ENCODE measurements at places on chromosomes 1 and 21.

DNA sequence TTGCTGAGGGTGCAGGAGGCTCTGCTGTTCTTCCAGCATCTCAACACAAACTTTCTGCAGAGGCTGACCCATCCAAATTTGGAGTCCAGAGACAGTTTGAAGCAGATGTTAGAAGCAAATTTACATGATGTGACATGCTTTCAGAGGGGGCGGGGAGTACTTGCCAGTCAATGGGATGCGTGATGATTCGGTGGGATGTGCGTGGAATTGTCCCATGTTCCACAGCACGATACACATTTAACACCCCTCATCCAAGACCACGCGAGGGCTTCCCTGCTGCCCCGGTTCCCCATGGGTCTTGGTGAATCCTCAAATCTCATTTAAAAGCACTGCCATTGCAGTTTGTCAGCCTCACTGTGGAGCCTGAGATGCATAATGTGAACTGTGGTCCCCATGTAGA lies 78.6 kb upstream of the TLR5 start:
- DNase-seq = no peak

DNA sequence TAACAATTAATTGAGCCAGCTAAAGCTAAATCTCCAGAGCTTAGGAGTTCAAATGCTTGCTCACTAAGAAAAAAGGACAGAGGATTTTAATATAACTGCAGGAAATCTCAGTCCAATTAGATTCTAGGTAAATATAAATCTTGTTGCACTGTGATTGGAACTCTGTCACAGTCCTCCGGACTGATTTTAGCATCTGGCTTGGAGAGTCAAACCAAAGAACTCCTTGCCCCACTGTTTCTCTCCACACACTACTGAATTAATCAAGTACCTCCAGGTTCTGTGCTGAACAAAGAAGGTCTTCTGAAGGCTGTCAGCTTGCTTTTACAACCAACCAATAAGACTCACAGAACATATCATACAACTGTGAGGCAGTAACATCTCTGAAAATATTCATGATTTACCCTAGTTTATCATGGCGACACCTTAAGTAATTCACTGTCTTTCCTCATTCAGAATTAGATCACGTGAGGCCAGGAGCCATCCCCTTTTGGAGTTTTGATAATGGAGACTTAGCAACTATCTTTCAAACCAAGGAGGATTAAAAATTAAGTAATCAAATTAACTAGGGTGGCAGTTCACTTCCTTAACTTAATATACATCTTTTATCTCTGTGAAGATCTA lies 176.0 kb downstream of the RERE start:
- no peak for DNase-seq

DNA sequence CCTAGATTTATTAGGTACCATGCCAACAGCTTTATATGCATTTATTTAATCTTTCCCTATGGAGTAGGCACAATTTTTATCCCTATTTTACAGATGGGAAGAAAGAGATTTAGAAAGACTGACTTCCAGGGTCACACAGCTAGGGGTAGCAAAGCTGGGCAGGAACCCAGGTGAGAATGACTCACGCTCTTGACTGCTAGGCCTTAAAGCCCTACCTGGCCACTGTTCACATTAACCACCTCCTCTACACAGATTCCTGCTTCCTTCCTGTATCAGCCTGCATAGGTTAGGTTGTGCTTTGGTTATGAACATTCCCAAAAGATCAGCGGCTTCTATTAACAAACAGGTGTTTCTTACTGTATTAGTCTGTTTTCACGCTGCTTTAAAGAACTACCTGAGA lies 53.2 kb downstream of the DNAJC6 start:
- DNase-seq = no peak

- DNase-seq = no peak
These were observed 35.9 kb downstream of the URB2 start for GRCh38 chr1:229661897-229662296.

- peak; percentile 76 for DNase-seq
These were observed 224.2 kb upstream of the JUN start for GRCh38 chr1:59007820-59008598.

GRCh38 chr1:80349218-80349617 lies 1342.7 kb upstream of the ADGRL4 start:
- no peak for DNase-seq

GRCh38 chr1:162716123-162716522 lies 74.4 kb upstream of the HSD17B7 start:
- no peak for DNase-seq

GRCh38 chr21:43902441-43902840 lies 37.4 kb downstream of the AGPAT3 start:
- no peak for DNase-seq

- DNase-seq = no peak
These were observed 355.6 kb downstream of the SIPA1L2 start for GRCh38 chr1:232274236-232274855.

GRCh38 chr1:162406811-162407210 lies 5.1 kb downstream of the SH2D1B start:
- no peak for DNase-seq

- DNase-seq = no peak
These were observed 11.7 kb downstream of the FAM151A start for GRCh38 chr1:54611621-54612020.

DNA sequence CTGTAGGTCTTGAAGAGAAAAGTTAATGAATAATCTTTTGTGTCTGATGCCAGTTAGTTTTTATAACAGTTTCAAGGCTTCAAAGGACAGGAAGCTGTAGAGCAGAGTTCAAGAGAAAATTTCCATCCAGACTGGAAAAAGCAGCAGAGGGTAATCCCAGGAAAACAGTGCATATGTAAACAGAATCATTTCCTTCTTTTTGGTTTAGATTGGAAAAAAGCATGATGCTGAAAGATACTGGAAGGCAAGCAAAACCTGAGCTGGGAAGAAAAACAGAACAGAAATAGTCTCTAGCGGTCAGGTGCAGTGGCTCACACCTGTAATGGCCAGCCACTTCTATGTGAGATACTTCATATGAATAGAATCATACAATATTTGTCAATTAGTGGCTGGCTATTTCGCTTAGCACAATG lies 71.9 kb downstream of the ZSWIM5 start:
- DNase-seq = no peak

DNA sequence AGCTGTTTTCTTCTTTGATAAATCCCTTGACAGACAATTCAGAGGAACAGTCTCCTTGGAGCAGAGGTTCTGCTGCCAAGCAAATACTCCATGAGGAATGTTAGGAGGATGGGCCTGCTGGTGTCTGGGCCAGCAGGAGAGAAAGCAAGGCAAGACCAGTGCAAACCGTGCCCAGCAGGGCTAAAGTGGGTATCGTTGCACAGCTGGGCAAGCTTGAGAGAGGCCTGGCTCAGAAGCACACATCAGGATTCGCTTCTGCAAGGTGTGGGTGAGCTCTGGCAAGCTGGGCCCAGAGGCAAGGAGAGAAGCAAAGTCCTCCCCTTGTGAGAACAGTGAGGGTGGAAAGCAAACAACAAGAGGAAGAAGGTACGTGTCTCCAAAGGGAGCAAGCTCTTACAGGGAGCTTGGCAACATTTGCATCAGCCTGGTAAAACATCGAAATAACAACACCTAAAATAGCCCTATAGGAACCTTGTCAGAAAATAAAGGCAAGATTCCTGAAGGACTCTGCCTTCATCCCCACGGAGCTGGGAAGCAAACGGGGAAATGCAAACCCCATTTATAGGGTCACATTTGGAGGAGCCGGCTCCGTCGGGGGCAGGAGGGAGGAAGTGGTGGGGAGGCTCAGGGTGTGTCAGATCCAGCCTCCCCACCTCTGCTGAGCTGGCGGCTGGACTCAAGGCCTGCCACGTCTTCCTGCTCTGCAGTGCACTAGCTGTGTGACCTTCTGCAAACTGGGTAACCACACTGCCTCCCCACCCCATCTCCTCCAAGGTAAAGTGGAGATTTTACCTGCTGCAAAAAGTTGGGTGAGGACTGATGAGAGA lies 62.3 kb upstream of the HIVEP3 start:
- DNase-seq = no peak

- DNase-seq = no peak
These were observed 2.6 kb downstream of the ZNF691 start for GRCh38 chr1:42848823-42849537.

GRCh38 chr1:22775478-22775877 lies 64.8 kb downstream of the EPHB2 start:
- DNase-seq = no peak

GRCh38 chr1:59699227-59699847 lies 115.4 kb upstream of the HOOK1 start:
- peak; percentile 73 for DNase-seq

GRCh38 chr21:45087022-45087823 lies 12.8 kb downstream of the ADARB1 start:
- no peak for DNase-seq

GRCh38 chr1:61461406-61462384 lies 263.2 kb downstream of the TM2D1 start:
- no peak for DNase-seq

- DNase-seq = peak; percentile 51
These were observed 734 bp downstream of the MED18 start for GRCh38 chr1:28329395-28330153.

DNA sequence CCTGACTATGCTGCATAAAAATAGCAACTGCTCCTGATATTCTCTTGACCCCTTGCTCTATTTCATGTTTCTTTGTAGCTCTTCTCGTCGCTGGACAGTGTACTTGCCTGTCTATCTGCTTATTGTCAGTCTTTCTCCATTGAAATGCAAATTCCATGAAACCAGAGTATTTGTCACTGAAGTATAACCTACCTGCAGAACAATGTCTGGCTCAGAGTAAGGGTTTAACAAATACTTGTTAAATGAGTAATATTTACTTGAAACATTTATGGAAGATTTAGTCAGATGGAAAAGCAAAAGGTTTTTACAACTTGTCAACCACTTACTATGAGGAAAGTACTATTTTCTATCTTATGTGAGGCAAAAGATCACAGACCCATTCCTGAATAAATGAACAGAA lies 19.9 kb upstream of the ERICH3 start:
- DNase-seq = peak; percentile 73

DNA sequence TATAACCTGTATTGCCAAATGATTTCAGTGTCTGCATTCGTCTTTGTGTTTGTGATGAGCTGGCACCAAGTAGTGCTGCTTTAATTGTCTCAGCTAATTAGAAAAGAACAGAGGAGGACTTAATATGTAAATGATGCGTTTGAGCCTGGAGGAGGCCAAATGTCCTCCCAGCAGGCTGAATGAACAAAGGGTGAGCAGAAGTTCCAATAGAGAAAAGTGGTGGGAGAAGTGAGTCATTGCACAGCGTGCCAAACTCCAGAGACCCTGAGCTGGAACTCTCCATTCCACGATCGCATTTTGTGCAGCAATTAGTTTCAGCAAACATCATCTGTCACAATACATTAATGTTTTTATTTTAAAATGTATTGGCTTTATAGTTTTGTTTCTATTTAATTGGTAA lies 17.9 kb downstream of the ETV3L start:
- DNase-seq = peak; percentile 64

DNA sequence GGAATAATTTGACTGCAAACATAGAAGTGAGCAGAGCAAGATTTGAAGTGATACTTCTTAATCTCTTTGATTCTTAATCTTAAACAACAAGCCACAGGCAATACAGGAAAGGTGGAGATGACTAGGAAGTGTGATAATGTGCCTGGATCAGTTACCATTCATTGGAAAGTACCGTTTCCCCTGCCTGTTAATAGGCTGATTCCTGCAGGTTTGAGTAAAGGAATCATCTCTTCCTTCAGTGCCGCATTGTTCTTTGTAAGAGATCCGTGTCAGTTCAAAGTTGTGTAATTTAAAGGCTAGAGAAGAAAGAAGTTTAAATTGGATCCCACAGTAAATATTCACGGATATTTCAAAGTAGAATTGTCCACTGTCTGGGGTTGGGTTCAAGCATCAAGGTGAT lies 43.5 kb upstream of the BCL10 start:
- no peak for DNase-seq

- peak; percentile 66 for DNase-seq
These were observed 50.8 kb downstream of the HS2ST1 start for GRCh38 chr1:86965012-86965826.

GRCh38 chr1:239337799-239338430 lies 48.5 kb upstream of the CHRM3 start:
- no peak for DNase-seq

DNA sequence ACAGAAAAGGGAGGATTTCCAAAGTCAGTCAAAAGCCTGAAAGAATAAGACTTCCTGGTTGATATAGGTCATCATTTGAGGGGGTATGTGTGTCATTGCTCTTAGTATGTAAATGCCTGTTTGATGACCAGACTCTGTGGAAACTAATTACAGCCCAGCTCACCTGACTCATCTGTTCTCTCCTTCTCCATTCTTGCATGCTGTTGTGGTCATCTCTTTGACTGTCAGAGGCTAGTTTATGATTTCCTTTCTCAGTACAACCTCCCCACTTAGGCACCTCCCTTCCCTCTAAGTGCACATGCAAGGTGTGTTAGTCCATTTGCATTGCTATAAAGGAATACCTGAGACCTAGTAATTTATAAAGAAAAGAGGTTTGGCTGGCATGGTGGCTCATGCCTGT lies 2.4 kb upstream of the C1orf116 start:
- DNase-seq = peak; percentile 43

DNA sequence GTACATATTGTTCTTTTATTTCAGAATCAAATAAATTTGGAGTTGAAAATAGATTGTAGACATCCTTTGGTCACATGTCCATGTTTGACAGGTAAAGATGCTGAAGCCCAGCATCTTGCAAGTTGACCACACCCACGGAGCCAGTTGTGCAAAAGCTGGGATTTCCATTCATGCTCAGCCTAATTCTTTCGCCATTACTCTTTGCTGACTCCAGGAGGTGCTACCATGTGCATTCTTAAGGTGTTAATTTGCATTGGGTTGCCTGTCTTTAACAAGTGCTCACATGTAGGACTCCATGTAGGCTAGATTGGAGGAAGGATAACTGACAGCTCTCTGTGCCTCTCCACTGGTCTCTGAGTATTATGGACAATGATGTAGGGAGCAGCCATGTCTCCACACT lies 660.7 kb downstream of the LMO4 start:
- no peak for DNase-seq

GRCh38 chr21:44748621-44749020 lies 37.2 kb upstream of the TSPEAR start:
- no peak for DNase-seq

GRCh38 chr1:192559115-192560006 lies 16.2 kb upstream of the RGS1 start:
- peak; percentile 73 for DNase-seq

GRCh38 chr1:150555198-150555970 lies 6.2 kb downstream of the ADAMTSL4 start:
- peak; percentile 3 for DNase-seq

- DNase-seq = no peak
These were observed 6.2 kb upstream of the KCNQ4 start for GRCh38 chr1:40777224-40777970.

DNA sequence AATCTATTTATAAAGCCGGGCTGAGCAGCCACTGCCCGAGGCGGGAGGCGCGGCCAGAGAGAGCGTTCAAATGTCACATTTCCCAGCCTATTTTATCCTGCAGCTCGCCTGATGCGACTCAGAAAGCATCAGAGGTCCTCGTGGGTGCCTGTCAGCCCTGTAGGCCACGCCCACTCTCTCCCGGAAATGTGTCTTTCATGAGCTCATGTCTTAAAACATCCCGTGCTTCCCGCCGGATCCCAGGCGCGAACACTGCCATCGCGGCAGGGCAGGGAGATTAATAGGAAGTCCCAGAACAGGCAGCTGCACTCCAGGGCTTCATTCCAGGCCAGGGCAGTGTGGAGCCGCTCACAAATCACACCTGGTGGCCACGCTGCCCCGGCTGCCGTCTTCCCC lies 117.5 kb downstream of the PRDM16 start:
- DNase-seq = peak; percentile 74
